ENCODE measurements at places on chromosomes 7 and 10.

DNA sequence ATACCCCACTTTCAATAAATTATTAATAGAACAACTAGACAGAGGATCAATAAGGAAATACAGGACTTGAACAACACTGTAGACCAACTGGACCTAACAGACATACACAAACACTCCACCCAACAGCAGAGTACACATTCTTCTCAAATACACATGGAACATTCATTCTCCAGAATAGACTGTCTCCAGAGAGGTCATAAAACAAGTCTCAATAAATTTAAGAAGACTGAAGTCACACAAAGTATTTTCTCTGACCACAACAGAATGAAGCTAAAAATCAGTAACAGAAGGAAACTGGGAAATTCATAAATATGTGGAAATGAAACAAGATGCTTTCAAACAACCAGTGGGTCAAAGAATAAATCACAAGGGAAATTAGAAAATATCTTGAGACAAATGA is 119.8 kb downstream of the SMURF1 start:
- no peak for DNase-seq

DNA sequence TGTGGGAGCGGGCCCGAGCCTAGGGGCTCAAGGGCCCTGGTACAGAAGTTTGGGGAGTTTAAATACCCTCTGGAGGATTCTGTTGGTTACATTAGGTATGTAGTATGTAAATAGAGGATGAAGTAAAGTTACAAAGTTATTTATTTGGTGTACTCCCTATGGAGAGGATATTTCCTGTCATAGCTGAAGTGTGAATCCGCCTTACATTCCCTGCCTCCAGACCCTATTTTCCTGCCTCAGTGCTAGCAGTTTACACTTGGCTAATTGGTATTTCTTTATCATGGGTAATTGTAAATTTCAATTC is 60.6 kb upstream of the KLF14 start:
- DNase-seq = no peak

GRCh38 chr7:84372155-84372621 is 177.6 kb upstream of the SEMA3A start:
- no peak for DNase-seq

DNA sequence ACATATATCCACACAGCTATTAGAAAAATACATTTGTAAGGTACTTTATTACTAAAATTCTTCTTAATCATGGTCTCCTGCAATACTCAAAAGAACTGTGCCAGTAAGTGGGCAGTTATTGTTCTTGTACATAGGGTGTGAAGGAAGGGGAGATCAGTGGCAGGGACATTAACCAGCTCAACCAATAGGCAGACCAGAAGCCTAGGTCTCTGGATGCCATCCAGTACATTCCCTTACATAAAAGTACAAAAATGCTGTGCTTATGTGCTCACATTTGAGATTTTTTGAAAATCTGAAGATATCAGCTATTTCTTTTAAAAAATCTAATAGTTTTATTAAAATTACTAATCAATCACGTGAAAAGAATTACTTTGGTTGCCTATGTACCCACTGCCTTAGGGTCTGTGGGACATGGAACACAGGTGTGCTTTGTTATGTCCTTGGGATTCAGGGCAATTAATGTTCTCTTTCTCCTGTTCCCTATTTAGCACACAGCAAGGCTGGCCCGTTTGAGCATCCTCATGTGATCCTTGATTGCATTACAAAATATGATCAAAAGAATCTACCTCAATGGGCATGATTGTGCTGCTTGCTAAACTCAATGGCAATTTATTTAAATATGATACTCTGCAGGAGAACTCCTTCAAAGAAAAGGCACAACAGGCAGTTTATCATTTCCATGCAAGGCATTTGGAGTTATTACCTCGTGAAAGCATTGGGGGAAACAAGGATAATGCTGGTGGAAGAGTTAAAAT is 22.7 kb downstream of the TWIST1 start:
- DNase-seq = no peak

DNA sequence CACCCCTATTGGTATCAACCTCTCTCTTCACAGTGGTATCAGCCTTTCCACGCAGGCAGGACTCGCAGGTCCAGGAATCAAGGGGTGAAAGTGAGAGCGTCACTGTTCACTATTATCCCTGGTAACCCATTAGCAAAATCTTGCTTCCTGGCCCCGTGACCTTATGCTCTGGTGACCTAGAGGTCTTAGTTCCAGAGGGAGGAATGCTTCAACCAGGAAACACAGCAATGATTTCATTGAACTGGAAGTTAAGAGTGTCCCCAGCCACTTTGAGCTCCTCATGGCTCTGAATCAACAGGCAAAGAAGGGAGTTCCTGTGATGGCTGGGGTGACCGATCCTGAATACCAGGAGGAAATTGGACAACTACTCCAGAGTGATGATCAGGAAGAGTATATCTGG is 90.6 kb downstream of the CUL2 start:
- DNase-seq = no peak

GRCh38 chr7:34734771-34735170 is 76.8 kb downstream of the NPSR1 start:
- no peak for DNase-seq

- no peak for DNase-seq
Observed at GRCh38 chr7:78220754-78221153, 422.2 kb downstream of the PHTF2 start.

DNA sequence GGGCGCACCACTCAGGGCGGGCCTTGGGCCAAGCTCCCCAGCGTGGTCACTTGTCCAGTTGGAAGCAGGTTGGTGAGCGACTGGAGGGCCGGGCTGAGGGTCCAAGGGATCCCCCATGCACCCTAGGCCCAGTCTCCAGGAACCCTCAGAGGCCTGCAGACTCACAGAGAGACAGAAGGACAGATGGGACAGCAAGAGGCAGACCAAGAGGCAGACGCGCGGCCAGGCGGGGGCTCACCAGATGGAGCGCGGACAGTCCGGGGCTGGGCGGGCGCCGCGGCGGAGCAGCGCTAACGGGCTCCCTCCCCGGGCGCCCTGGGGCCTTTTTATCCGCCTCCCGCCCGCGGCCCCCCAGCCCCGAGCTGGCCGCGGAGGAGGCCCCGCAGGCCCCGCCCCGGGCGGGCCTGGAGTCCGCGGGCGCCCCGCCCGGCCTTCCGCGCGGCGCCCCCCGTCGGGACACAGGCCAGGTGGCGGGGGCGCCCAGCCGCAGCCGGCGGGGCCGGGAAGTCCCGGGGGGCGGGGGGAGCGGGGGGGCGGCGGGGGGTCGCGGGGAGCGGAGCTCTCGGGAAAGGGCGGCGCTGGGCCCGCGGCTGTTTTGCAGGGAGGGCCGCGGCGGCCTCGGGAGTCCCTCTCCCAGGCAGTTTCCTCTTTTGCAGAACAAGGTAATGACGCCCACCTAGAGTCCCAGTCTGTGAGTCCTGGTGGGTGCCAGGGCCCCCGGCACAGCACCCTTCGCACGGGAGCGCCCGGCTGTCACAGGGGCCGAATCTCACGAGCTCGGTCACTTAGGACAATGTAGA is at the start of gene LOXL4:
LOXL4 (minus strand) TSS at position 301 of the 800 bp plus-strand sequence. CDS start 5,175 bp downstream, outside the sequence.
- no peak for DNase-seq
